Neuronal stem cell (in vitro differentiated cells): ENCODE measurements at places on chromosomes 1 and 21.

DNA sequence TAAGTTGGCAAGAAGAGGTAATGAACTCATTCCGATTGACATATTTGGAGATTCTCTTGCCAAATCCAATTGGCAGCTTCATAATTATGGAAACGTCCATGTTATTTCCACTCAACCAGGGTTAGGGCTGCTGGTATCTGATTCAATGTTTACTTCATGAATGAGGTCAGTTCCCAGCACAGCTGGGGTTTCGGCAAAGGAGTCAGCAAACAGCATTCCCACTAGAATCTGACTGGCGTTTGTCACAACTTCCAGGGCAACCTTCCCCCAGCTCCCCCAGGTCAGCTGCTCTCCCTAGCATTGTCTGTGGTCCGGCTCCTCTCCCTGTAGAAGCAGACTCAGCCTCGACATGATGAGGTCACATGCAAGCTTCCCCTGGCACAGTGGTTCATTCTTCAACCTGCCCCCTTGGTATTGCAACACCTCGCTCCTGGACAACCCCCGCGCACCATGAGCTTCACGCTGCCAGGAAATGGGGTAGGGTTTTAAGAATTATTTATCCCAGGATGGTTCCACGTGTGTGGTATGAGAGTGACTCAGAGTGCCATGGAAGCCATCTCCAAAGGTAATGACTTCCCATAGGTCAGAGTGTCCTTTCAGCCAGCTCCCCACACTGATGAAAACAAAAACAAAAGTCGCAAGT is 100.7 kb upstream of the SLC25A33 start:
- no peak for DNase-seq

- DNase-seq, result no peak
These were observed 89.9 kb upstream of the IPO9 start for GRCh38 chr1:201739080-201739479.

GRCh38 chr21:27564684-27565301 is 597.9 kb upstream of the ADAMTS5 start:
- DNase-seq, result peak; percentile 18

- no peak for DNase-seq
These were observed 166.6 kb downstream of the ZC3H11B start for GRCh38 chr1:219446288-219446687.

DNA sequence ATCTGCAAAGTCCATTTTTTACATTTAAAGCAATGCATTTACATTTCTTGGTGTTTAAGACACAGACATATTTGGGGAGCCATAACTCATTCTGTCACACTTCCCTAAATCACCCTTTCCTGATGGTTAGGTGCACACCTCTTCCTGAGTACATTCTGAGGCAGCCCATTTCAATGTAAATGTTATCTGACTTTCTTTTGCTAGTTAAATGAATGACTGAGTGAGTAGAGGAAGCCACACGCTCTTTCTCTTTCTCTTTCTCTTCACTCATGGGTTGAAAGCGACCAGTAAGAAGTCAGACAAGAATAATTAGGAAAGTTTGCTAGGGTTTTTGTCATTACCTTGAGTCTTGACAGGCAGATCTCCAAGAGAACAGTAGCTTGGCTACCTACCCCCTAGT is 143.1 kb downstream of the S1PR1 start:
- DNase-seq, result no peak

DNA sequence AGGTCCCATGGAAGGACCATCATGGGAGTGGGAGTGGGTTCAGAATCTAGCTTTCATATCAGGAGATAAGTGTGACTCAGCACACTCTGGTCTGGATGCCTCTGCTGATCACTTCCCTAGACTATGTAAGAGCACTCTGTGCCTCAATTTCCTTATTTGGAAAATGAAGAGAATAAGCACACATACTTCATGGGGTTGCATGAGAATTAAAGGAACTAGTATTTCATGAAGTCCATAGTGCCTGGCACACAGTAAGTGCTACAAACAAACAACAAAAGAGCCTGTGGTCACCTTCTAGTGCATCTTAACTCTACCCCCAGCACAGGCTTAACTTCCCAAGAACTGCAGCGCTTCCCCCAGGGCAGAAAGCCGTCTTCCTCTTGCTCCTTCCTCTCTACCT is 9.6 kb upstream of the IL20 start:
- DNase-seq, result no peak

DNA sequence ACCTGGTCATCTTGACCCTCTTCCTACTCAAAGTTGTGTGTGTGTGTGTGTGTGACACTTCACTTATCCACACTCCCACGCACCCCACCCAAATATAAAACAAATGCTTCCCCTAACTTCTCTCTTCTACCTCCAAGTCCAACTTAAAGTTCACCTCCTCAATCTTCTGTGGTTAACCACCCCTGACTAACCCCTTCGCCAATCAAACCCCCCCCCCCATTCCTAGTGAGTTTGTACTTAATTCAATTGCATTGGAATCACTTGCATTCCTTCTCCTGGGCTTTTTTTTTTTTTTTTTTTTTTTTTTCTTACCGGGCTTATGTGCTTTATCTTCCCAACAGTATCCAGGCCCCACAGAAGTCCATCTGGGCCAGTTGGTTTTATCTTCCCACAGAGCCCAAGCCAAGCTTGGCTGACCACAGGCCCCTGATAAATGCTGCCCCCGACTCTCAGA is 78.4 kb downstream of the CD58 start:
- no peak for DNase-seq
